Activated CD4-positive, alpha-beta T cell treated with anti-CD3 and anti-CD28 coated beads for 4 hours (primary cell): ENCODE measurements at places on chromosomes 2 and 18.

- DNase-seq: no peak
These were observed 2.4 kb upstream of the MSGN1 start for GRCh38 chr2:17813742-17814473.

GRCh38 chr2:68698567-68699377, 35.8 kb upstream of the ARHGAP25 start:
- no peak for DNase-seq

DNA sequence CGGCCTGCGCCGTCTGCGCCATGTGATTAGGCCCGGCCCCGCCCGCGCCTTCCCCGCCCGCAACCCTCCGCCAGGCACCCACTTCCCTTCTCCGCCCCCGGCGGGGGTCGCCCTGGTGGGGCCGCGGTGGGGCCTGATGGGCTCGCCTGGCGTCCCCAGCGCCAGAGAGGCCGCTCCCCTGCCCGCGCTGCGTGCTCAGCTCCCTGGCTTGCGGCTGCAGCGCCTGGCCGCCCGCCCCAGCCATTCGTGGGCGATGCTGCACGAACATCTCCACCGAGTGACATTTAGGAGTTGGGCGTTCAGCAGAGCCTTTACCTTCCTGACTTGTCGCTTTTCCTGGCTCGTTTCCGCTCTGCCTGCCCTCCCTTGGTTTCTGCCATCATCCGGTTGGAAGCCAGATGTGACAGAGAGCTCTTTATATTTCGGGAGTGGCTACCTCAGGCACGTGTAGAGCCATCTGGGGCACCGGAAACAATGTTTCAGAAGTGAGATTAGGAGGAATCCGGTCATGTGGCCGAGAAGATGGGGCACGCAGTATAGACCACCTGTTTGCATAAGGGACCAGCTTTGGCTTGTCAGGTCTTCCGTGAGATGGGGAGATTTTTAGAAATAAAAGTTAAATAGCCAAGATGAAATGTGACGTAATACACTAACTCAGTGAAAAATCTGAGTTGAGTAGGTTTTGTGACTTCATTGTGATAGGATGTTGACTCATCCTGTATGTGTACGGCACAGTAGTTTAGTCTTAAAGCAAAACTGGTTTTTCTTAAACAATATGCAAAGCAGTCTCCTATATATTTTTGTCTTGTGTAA, 1.2 kb downstream of the GLS start:
- peak; percentile 77 for DNase-seq

DNA sequence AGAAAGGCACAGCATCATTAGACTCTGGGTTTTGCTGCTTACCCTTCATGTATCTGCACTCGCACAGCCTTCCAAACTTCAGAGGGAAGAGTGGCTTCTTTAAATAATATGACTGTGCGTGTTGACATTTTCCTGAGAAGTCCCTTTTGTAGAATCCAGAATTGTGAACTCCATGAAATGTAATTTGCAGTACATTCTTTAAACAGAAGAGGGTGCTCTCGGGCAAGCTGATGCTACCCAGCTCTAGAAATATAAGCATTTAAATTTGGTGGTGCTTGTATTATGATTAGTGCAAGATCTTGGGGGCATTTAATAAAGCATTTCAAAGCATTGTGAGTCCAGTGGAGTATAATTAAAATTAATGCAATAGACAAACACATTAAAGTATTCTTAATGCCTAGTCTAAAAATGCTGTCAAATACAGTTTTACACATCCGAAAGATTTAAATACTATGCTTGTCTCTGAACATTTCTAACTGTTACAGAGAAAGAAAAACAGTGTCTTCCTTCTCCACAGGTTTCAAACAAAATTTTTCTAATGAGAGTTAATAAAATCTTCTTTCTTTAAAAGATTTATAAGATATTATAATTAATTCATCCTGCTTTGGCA, 17.3 kb upstream of the GTF2A1L start:
- DNase-seq: no peak

GRCh38 chr2:197215748-197216360, 94.7 kb downstream of the ANKRD44 start:
- DNase-seq: no peak

DNA sequence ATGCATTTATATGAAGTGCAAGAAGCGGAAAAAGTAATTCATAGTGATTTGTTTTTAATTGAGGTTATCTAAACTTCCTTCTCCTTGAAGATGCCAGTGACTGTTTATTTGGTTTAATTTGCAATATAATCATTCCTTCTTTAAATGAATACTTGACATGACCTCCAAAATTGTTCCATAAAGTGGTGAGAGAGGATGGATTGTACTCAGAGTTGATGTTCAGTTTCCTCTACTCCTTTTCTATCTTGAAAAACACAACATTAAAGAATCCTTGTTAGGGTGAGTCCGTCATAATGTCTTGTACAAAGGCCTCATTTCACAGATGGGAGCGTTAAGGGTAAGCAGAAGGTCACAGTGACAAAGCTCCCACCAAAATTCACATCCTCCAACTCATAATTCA, 756.1 kb upstream of the KLHL29 start:
- no peak for DNase-seq

GRCh38 chr2:223563462-223563861, 38.7 kb downstream of the SCG2 start:
- DNase-seq: no peak

DNA sequence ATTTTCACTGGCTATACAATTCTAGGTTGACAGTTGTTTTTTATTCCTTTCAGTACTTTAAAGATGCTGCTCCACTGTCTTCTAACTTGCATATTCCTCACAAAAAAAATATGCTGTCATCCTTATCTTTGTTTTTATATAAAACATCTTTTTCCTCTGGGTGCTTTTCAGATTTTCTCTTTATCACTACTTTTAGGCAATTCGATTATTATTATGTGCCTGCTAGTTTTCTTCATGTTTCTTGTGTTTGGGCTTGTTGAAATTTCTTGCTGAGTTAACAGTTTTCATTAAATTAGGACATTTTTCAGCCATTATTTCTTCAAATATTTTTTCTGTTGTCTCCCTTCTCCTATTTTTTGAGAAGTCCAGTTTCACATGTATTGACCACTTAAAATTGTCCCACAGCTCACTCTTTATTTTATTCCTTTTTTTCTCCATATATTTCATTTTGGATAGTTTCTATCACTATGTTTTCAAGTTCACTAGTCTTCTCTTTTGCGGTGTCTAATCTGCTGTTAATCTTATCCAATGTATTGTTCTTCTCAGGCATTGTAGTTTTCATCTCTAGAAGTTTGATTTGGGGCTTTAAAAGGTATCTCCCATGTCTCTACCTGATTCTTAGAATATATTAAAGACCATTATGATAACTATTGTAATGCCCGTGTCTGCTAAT, 205.1 kb upstream of the SIX3 start:
- DNase-seq: no peak

GRCh38 chr2:23041443-23041842, 343.5 kb upstream of the KLHL29 start:
- no peak for DNase-seq

DNA sequence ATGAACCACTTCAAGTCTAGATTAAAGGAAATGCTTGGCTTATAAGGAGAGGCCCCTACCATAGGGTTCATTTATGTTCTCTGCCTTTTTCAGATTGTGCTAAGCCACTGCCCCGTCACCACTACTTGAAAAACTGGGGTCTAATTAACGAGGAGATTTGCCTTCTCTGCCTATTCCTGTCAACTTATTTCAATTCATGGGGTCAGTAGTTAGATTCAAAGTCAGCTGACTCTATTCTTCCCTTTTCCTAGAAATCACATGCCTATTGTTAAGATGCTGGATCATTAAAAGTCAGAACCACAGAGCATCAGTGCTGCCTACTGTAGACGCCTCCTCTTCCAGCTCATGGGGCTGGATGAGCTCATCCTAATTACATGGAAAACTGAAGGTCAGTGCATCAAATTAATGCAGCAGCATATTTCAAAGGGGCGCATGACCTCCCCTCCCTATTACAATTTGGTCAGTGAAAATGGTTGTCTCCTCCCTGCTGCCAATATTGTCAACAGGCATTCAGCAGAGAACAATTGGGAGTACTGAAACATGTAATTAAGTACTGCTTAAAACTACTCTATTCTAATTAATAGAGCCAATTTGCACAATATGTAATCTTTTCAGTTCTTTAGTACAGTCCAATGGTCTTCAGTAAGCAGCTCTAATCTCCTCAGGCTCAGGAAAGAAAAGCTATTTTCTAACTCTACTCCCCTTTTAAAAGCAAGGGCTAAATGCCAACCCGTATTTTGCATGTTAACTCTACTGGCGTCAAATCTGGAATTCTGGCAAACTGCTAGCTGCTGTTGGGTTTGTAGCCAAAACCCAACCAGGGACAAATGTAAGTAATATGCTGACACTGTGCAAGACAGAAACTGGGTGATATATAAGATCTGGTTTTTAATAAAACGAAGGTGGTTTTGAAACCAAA, 117.4 kb upstream of the ITGB6 start:
- DNase-seq: no peak

GRCh38 chr2:67465623-67466022, 68.5 kb downstream of the ETAA1 start:
- DNase-seq: no peak

- no peak for DNase-seq
These were observed 68.9 kb upstream of the ITM2C start for GRCh38 chr2:230795856-230796255.

- DNase-seq: no peak
These were observed 84.6 kb upstream of the RFX8 start for GRCh38 chr2:101559551-101559950.

GRCh38 chr2:111068435-111069058, 52.2 kb upstream of the BCL2L11 start:
- no peak for DNase-seq

DNA sequence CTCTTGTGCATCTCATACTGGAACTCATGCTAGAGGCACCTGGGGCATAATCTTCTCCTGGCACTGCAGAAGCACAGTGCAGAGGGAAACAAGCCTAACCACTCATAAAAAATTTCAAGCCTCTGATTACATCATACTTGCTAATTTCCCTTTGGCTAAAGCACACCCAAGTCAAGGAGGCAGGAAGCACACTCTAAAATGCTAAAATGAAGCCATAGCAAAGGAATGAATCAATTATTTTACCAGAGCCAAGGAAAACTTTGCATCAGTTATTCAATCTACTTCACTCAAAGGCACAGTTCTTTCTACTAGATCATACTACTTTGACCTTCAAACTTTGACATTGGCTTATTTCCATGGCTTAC, 79.6 kb upstream of the SPOPL start:
- DNase-seq: no peak

DNA sequence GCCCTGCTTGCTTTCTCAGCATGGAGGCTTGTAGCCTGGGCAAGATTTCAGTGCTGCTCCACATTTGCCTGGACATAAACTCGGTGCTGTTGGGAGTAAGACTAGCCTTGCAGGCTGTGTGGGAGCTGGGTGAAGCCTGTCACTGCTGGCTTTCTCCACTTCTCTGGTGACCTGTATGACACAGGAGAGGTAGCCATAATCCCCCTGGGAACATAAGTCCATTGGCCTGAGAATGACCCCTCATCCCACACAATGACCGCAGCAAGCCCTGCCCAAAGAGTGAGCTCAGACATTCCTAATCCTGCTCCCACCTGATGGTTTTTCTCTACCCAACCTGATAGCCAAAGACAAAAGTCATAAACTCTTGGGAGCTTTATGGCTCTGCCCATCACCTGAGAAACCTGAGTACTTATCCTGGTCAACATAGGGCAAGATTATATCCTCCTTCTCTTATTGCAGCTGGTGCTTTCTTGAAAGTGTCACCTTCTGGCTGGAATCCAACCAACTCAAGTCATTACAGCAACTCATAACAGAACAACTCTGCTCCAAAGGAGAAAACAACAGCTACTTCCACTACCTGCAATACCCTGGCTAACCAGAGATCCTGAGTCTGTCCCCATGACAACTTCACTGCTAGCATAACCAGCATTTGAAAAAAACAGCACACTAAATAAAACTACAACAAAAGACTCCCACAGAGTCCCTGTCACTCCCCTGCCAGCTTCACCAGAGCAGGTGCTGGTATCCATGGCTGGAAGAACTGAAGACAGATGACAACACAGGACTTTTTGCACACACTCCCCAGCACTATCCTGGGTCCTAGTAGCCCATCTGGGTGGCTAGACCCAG, 834.4 kb upstream of the DDX18 start:
- no peak for DNase-seq

DNA sequence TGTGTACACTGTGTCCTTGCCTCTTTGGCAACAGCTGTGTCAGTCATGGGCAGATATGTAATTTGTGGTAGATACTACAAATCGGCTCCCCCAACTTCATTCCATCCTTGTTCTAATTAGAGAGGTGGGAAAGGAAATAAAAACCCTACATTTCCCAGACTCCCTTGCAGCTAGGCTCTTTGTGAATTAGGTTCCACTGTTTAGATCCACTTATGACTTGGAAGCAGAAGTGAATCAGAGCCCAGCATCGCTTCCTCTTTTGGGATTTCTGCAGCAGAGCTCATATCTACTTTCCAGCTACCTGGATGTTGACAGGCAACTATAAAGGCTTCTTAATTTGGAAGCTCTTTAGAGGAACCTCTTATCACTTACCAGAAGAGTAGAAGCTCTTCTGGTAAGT, 34.1 kb upstream of the NARS1 start:
- DNase-seq: no peak

GRCh38 chr2:100281521-100282438, 40.5 kb downstream of the LONRF2 start:
- DNase-seq: no peak

DNA sequence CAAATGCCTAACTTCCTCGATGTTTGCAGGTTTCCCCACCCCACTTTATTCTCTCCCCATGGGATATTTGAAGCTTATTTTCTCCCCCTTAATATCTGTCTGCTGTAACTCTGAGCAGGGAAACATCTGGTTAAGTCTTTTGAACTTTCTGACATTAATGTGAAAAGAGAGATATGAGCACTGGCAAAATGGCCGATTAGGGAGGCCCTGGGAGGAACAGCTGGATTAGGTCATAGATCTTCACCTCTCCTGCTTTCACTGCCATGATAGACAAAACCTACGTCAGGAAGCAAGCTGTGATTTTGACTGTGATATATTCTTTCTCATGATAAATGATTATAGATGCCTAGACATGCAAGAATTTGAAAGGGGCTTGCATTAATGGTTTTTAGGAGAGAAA, 43.6 kb downstream of the LYPD6B start:
- DNase-seq: no peak

DNA sequence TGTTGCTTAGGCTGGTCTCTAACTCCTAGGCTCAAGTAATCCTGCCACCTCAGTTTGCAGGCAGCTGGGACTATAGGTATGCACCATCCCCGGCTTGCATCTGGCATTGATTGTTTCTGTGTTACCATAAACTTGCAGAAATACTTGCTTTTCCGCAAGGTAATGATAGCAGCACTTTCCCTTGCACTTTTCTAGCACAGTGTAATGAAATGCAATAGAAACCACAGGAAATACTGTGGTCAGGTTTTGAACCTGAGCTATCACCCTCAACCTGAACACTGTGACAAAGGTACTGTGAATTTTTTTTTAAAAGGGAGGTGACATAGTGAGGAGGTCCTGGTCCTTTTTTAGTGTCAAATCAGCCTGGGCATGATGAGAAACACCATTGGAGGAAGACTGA, 38.3 kb downstream of the DHRS9 start:
- peak; percentile 4 for DNase-seq

GRCh38 chr2:74762789-74763188, 71.1 kb upstream of the HK2 start:
- no peak for DNase-seq

- DNase-seq: no peak
These were observed 20.4 kb downstream of the GDF7 start for GRCh38 chr2:20687260-20687832.

- DNase-seq: no peak
These were observed 17.6 kb upstream of the PPP4R1 start for GRCh38 chr18:9631814-9632496.

- no peak for DNase-seq
These were observed 130.1 kb upstream of the COPS8 start for GRCh38 chr2:236955521-236956030.
